ENCODE measurements at places on chromosomes 7 and 10. TPM values are rescaled to one million over a fixed set of nuclear protein-coding genes. Genes with fewer than 3 reads are reported as not detected.

DNA sequence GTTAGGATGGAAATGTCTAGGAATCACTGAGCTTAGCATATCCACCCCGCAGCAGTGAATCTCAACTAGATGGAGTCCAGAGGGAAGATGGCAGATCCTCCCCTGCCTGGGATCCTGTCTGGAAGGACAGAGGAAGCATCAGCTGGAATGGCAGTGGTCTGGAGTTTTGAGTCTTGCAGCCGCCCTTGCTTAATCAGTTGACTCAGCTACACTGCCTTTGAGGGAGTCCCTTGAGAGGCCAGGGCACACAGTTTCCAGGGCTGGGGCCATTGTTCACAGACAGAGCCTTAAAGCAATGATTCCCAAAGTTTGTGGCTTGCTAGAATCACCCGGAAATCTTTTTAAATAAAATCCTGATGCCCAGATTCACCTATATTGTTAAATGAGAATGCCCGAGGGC is 128.1 kb downstream of the NT5C2 start:
- no peak for DNase-seq

DNA sequence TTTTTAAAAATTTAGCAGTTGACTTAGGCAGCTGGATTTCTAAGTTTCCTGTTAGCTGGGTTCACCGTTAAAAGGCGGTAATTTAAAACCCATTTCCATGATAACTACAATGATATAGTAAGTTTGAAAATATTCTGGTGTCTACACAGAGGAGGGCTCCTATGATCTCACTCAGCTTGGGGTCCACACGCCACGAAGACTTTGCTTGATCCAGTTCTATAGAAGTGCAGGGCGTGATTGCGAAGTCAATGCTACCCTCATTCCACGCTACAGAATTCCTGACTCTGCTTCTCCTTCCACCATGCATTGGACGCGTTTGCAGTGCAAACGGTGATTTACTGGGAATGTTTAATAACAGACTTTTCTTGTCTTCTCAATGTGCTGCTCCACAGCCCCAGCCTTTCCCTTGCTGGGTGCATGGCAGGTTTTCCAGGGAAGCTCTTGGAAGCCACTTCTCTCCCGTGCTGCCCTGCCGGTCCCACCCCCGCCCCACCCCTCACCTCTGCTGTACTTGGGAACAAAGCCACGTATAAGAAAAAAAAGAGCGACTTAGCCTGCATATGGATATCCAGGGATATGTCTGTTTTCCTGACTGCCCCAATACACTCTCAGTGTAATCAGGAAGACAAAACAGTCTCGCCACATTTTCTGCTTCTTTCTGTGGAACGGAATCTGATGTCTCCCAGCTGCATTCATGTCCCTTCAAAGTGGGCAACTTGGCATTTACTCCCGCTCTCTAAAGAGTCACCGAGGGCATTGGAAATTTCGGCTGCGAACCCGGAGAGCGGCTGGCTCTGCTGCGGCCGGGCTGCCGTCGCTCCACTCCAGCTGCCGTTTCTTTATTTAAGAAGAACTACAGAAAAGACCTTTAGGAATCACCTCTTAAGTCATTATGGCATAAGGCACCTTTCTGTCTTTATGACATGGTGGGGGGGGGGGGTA is 434.4 kb upstream of the MGMT start:
- DNase-seq = no peak

GRCh38 chr7:124914298-124914697 is 15.3 kb downstream of the POT1 start:
- DNase-seq = no peak

GRCh38 chr10:95295031-95295755 is 4.4 kb upstream of the PDLIM1 start:
- peak; percentile 4 for DNase-seq

GRCh38 chr7:12827920-12828319 is 140.5 kb downstream of the ARL4A start:
- no peak for DNase-seq

- DNase-seq = no peak
Measured at GRCh38 chr7:28488061-28488791, 75.9 kb downstream of the CREB5 start.

GRCh38 chr10:21487416-21488180 is 37.9 kb downstream of the SKIDA1 start:
- no peak for DNase-seq

DNA sequence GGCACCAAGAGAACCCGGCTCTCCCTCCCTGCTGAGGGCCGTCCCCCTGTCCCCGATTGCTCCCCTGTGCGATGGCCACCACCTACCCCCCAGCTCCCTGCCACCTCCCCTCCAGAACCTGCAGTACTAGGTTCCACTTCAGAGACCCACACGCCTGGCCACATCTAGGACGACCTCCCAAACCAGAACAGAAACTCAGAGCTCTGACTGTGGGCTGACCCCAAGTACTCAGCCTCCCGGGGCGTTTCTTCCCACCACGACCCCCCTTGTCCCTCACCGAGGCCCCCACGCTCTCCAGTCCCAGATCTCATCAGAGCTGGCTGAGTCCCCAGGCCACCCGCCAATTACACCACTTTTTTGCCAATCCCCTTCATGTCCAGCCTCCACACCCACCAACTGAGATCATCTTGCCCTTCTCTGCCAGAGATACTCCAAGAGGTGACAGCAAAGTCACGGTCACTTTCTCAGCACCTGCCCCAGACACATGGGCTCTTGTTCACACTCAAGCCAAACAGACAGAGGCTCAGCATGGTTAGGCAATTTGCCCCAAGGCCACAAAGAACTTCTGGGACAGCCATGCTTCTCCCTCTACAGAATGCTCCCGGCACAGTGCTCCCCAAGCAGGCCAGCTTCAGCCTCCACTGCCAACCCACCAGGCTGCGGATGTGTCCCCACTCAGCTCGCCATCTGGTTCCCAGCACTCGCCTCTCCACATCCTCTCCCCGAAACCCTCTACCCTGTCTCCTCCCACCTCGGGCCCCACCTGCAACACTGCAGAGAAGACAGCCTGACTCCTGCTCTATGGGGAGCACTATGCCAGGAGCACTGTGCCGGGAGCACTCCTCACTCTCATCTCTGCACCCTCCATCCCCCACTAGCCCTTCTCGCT is 4.7 kb downstream of the TMEM120A start:
- peak; percentile 43 for DNase-seq

GRCh38 chr10:114102256-114102655 is 58.6 kb downstream of the ADRB1 start:
- no peak for DNase-seq

- no peak for DNase-seq
Measured at GRCh38 chr7:81680120-81680519, 89.7 kb downstream of the HGF start.

GRCh38 chr10:110285501-110285900 is 19.2 kb downstream of the SMNDC1 start:
- no peak for DNase-seq

- DNase-seq = no peak
Measured at GRCh38 chr10:130968964-130969363, 342.6 kb downstream of the TCERG1L start.

- no peak for DNase-seq
Measured at GRCh38 chr10:97234400-97234799, 48.6 kb upstream of the SLIT1 start.

DNA sequence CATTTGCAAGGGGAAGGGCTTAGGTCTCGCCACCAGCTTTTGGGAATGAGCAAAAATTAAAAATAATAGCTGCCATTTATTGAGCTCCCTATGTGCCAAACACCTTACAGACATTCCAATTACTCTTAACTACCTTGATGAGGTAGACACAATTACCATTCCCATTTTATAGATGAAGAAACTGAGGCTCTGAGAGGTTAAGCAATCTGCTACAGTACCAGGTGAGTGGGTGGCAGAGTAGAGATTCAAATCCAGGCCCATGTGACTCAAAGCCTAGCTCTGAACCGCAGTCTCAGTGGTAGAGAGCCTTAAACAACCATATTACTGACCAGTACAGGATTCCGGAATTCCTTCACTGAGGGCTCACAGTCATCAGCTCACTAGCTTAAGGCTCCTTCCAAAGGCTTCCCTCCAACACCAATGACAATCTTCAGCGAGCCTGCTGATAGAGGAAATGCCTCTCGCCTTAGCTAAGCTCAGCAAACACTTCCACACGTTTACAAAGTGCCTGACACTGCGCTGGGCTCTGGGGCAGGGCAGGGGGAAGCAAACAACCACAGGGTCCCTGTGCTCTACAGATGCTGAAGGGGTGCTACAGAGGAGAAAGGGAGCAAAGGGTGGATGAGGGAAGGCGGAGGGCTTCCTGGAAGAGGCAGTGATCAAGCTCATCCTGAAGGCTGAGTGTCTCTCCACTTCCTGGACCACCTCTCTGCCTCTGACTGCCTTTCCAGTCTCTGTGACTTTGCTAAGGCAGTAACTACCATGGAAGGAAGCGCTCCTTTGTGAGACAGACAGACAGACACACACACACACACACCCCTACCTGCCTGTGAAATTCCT is 7.4 kb downstream of the LRRC20 start:
- DNase-seq = no peak

DNA sequence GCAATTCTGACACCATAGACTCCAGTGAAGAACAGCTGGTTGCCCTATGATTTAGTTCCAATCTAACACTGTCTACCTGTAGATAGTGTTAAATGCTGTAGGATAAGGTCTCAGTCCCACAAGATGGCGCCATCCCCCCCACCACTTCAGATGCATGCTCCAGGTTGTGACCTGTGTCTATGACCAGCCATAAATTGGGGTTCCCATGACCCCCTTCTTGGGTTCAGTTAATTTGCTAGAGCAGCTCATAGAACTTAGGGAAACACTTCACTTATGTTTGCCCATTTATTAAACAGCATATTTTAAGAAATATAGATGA is 13.1 kb downstream of the CCSER2 start:
- no peak for DNase-seq

- no peak for DNase-seq
Measured at GRCh38 chr7:45469103-45469502, 105.1 kb upstream of the ADCY1 start.

- no peak for DNase-seq
Measured at GRCh38 chr7:20350996-20351692, 20.4 kb downstream of the ITGB8 start.

Gene TNPO3
- 82.1 TPM for total RNA-seq

Gene AGR2
- total RNA-seq = not detected

Gene SPDYE5
- not detected for total RNA-seq

Gene ZP3
- total RNA-seq = 1.6 TPM

Gene VSTM2A
- total RNA-seq = not detected

Gene TSPAN33
- 23.2 TPM for total RNA-seq

Gene TAS2R41
- not detected for total RNA-seq

Gene BMI1
- total RNA-seq = 87.8 TPM

Gene GATA3
- 48.9 TPM for total RNA-seq

Gene GPR22
- not detected for total RNA-seq

Gene PNLIP
- not detected for total RNA-seq

Gene GTPBP10
- 43.3 TPM for total RNA-seq

Gene MYH16
- not detected for total RNA-seq

Gene FAM13C
- total RNA-seq = not detected
